ENCODE measurements at places on chromosomes 2 and 18.

- DNase-seq = no peak
Observed at GRCh38 chr18:61198486-61198885, 134.7 kb upstream of the CDH20 start.

- DNase-seq = no peak
Observed at GRCh38 chr2:177187631-177188312, 24.8 kb upstream of the HNRNPA3 start.

- DNase-seq = no peak
Observed at GRCh38 chr2:216004697-216005283, 8.6 kb downstream of the MREG start.

DNA sequence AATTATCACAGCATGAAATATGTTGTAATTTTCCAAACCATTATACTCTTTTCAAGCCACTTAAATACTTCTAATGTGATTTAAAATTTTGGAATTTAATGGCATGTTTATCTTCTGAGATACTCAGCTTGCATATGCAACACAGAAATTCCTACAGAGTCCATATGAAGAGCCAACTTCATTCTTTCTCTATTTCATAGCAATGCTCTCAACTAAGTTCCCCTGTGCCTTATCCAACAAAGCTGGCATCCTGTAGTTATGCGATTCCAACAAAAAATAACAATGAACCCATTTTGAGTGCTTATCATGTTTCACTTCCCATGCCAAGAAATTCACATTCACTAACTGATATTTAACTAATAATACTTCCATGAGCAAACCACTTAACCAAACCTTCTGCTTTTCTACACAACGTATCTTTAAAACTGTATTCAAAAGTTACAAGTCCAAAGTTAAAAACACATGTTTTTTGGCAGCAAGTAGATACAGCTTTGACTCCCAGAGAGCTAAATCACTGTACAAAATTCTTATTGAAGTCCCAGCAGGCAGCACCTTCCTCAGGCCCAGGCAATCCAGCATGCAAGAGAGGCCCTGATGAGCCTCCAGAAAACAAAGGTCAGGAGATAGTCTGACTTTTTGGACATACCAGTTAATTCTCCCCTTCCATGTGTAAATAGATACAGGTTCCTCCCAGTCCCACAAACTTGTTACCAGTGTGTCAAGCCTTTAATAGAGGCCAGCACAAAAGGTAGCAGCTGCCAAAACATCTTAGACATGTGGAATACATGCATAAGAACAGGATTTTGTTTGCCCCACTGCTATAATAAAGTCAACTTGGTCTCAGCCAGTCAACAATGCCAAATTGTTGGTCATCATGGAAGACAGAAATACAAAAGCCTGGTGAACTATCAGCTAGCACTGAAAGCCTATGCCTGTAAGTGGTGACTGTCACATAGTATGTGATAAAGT lies 113.1 kb upstream of the WDR75 start:
- DNase-seq = no peak

GRCh38 chr2:202267495-202267894 lies 1.9 kb downstream of the NOP58 start:
- DNase-seq = no peak

GRCh38 chr18:32760391-32760790 lies 12.4 kb downstream of the KLHL14 start:
- DNase-seq = no peak

GRCh38 chr18:61595615-61596251 lies 262.5 kb downstream of the CDH20 start:
- DNase-seq = no peak

DNA sequence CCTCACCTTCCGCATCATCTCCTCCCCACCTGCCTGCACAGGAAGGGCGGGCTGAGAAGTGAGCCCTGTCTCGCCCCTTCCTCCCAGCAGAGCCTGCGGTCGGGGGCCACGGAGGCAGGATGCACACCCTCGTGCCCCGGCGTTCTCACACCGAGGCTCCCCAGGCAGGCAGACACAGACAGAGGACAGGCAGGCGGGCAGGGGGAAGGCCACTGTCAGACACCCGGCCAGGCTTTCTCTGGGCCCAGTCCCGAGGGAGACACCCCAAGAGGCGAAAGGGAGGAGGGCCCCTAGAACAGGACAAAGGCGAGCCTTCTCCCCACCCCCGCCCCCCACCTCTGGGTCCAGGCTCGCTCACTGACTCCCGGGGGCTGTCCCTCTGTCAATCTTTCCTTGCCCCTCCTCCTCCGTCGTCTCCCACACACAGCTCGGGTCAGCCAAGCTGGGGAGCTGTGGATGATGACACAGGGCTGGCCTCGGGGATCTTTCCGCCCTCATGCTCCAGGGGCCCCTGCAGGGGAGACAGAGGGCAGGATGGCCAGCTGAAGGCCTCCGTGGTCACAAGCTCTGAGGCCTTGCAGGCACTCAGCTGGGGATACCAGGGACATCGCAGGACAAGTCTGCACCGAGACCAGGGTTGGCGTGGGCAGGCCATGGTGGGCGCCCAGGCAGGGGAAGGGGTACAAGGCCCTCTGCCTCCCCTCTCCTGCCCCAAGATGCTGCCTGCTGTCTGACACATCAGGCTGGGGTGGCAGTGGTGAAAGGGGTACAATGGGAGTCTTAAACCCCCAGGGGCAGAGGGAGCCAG lies 24.9 kb downstream of the BIN1 start:
- DNase-seq = peak; percentile 42

- DNase-seq = no peak
Observed at GRCh38 chr18:76823587-76824011, 1.2 kb downstream of the ZNF236 start.

- DNase-seq = no peak
Observed at GRCh38 chr2:48026865-48027264, 120.6 kb upstream of the FBXO11 start.

DNA sequence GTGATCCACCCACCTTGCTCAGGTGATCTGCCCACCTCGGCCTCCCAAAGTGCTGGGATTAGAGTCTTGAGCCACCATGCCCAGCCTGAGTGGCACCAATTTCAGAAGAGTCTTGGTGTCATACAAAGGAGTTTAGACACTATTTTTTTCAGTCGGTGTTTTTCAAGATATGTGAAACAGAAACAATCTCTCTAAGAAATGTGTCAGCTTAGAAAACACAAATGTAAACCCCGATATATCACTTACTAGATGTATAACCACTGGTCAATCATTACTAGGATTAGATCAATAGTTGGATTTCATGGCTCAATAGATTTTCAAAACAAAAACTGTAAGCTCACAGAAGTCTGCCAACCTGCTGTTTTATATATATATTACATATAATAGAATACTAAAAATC lies 67.2 kb upstream of the FRZB start:
- no peak for DNase-seq

DNA sequence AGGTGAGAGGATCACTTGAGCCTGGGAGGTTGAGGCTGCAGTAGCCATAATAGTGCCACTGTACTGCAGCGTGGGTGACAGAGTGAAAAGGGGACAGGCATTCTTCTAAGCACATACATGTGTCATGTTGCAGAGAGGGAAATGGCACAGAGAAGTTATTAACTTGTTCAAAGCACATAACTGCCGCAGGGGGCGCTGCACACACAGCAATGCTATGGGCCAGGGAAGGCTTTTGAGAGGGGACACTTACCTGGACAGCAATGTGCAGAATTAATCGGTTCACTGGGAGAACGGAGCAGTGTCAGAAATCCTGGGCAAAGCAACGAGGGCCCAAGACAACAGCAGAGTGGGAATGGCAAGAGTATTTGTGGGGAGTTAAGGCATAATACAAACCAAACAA lies 2.4 kb downstream of the SCYGR8 start:
- no peak for DNase-seq

- no peak for DNase-seq
Observed at GRCh38 chr2:64359892-64360657, 93.9 kb upstream of the LGALSL start.

- no peak for DNase-seq
Observed at GRCh38 chr18:50193796-50194630, 934 bp downstream of the MYO5B start.
